ENCODE measurements at places on chromosomes 16 and 17.

DNA sequence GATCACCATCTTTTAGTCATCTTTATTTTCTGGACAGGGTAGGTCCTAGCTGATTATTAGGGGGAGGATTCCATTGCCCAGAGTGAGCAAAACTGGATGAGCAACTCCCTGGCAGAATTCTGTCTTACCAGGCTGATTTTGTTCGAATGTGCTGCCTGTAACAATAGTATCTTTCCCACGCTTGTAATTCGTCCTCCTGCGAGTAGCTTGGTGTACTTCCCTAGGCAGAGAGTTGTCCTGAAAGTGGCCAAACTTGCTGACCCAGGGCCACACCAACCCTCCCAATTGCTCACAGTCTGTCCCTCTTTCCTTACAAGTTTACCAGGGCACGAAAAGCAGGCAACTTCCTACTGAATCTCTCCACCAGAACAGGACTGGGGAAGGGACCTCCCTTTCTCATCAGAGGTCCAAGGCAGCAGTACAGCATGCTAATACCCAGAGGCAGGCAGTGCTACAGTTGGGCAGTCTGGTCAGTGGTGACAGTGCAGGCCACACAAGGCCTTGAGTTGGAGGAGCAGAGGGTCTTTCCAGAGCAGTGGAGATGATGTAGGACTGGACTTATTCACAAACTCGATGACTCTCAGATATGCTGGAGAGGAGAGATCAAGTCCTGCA lies 67.8 kb upstream of the NLK start:
- no peak for DNase-seq
- H3K4me3 ChIP-seq = no peak overlapping the region
- H3K27ac ChIP-seq = no peak overlapping the region
- no peaks in the 10 kb centered on the region for H3K27me3 ChIP-seq
- no peaks in the 10 kb centered on the region for H3K4me1 ChIP-seq

GRCh38 chr17:21705021-21705601 lies 12.8 kb downstream of the KCNJ18 start:
- H3K4me1 ChIP-seq = no peaks in the 10 kb centered on the region
- no peak overlapping the region for H3K4me3 ChIP-seq
- H3K27ac ChIP-seq = no peak overlapping the region
- no peaks in the 10 kb centered on the region for H3K36me3 ChIP-seq
- DNase-seq = no peak

GRCh38 chr17:66537502-66537901 lies 235.1 kb downstream of the PRKCA start:
- no peak overlapping the region for H3K27ac ChIP-seq
- no peaks in the 10 kb centered on the region for H3K27me3 ChIP-seq
- peaks cover 17% of the 10 kb centered on the region for H3K4me1 ChIP-seq

GRCh38 chr16:86968866-86969265 lies 348.3 kb downstream of the C16orf95 start:
- H3K4me3 ChIP-seq = no peak overlapping the region
- H3K27ac ChIP-seq = no peak overlapping the region
- H3K27me3 ChIP-seq = no peaks in the 10 kb centered on the region

- no peaks in the 10 kb centered on the region for H3K27me3 ChIP-seq
- peaks cover 5% of the 10 kb centered on the region for H3K36me3 ChIP-seq
- peaks cover 60% of the 10 kb centered on the region for H3K4me1 ChIP-seq
- no peak overlapping the region for H3K4me3 ChIP-seq
- H3K27ac ChIP-seq = peak overlapping the region; percentile 91
Measured at GRCh38 chr17:19388791-19389785, 2.1 kb upstream of the MFAP4 start.
